Fibroblast of lung (primary cell): ENCODE measurements at places on chromosomes 4 and X. TPM values are rescaled to one million over a fixed set of nuclear protein-coding genes. Genes with fewer than 3 reads are reported as not detected.
A peak's percentile ranks its signal among the peaks of the same experiment; 100 is the strongest.

- no peak for DNase-seq
These were observed 12.4 kb downstream of the GABRE start for GRCh38 chrX:151962034-151962433.

DNA sequence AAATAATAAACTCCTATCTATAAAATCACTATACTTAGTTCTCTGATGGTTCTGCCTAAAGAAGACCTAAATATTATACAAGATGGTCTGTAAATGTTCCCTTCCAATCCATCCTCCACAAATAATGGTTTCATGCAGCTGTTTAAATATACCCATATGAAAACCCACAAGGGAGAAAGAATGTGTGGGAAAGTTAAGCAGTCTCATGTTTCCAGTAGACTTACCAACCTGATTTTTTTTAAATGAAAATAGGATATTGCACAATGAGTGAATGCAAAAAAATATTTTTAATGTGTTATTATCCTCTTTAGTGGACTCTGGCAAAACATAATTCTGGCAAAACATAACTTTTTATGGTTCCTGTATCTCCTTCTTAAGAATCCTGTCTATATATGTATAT is 23.3 kb downstream of the CAMK2D start:
- peak; percentile 84 for DNase-seq

- DNase-seq = peak; percentile 45
These were observed 204.6 kb downstream of the PDGFRA start for GRCh38 chr4:54433686-54434085.

DNA sequence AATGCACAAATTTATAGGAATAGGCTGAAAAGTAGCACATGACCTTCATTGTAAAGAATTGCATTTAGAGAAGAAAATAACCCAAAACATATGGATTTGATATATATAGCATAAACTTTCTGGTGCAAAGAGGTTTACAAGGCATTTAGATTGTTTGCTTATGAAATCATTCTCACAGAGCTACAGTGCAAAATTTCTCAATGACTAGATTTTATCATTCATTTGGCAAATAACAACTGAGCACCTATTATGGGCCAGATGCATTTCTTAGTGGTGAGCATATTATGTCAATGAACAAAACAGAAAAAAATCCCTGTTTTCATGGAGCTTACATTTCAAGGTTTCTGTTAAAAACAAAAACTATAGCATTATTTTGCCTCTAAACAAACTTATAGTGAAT is 34.1 kb upstream of the TNIP3 start:
- DNase-seq = no peak

DNA sequence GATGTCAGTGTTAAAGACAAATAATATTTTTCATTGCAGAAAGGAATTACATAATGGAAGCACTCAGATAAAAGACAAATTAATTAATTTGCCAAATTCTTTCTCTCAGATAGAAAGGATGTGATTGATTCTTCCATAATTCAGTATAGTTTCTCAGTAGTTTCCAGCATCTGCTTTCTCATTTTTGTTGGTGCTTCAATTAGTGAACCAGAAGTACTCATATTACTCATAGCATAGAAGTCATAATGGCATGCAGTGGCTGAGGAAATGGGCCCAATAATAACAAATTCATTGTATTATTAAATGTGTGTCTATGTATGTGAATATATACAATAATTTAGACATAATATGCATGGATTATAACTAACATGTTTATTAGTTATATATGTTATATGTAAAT is 393.3 kb upstream of the TRAM1L1 start:
- DNase-seq = peak; percentile 41

- peak; percentile 33 for DNase-seq
These were observed 30.0 kb upstream of the MYOZ2 start for GRCh38 chr4:119105605-119106004.

Gene TMEM271
- not detected in 2 replicates for total RNA-seq

Gene CT45A8
- not detected in 2 replicates for total RNA-seq

Gene PNCK
- total RNA-seq = 0.26 and 0.33 TPM in 2 replicates

Gene MAP9
- 10.3 and 12.6 TPM in 2 replicates for total RNA-seq
